ENCODE measurements at places on chromosomes 16 and 17. TPM values are rescaled to one million over a fixed set of nuclear protein-coding genes. Genes with fewer than 3 reads are reported as not detected.

GRCh38 chr17:292016-292415, 60.6 kb downstream of the RPH3AL start:
- H3K36me3 ChIP-seq = no peaks in the 10 kb centered on the region
- DNase-seq = no peak
- peaks cover 11% of the 10 kb centered on the region for H3K27me3 ChIP-seq
- no peaks in the 10 kb centered on the region for H3K4me1 ChIP-seq

Gene SOST
- total RNA-seq = not detected

DNA sequence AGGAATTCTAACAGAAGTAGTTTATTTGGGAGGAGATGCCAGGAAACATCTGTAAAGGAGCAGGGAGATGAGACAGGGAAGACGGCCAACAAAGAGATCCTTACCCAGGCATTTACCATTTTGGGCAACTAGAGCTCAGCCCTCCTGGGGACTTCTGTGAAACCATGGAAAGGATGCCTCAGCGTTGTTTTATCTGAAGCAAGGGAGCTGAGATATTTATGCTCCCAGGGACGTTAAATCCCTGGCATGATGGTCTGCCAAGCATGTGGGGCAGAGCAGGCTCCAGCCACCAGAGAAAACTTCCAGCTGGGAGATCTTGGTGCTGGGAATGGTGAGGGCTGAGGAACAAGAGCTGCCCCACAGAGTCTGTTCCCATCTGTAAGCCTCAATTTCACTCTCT, 114.8 kb upstream of the FOXF1 start:
- H3K27me3 ChIP-seq = peaks cover 3% of the 10 kb centered on the region
- no peaks in the 10 kb centered on the region for H3K4me1 ChIP-seq
- H3K4me3 ChIP-seq = no peak overlapping the region
- H3K27ac ChIP-seq = no peak overlapping the region
- no peak for DNase-seq

Gene RNF135
- total RNA-seq = 16.7 TPM

GRCh38 chr17:39706383-39706782, 6.5 kb downstream of the ERBB2 start:
- H3K36me3 ChIP-seq = no peaks in the 10 kb centered on the region
- H3K4me3 ChIP-seq = no peak overlapping the region
- H3K27me3 ChIP-seq = peaks cover 7% of the 10 kb centered on the region
- H3K4me1 ChIP-seq = peaks cover 17% of the 10 kb centered on the region
- H3K27ac ChIP-seq = no peak overlapping the region
- no peak for DNase-seq

DNA sequence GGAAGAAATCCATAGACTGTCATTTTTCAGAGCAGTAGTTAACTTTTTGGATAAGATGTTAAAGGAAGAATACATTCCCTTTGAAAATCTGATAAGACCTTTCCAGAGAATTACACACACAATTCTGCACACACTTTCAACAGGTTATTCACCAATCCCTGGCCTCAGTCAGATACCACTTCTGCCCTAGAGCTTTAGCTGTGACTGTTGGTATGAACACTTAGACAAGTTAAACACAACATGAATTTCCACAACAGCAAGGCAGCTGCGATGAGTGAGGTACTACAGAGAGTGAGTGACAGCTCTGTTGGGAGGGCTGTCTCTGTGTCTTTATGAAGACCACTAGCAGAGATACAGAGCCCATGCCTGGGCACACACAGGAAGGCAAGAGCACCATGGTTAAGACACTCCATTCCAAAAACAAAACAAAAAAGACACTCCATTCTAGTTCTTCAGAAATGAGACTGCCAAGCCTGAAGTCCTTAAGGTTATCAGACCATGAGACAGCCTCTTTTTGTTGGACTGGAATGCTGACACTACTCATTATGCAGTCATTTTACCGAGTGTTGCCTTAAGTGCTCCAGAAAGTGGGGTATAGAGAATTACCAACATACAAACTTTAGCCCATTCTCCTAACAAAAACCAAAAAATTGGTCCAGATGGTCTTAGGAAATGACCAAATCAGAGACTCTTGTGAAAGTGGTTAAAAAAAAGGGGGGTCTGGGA, 42.4 kb downstream of the TOM1L2 start:
- no peak overlapping the region for H3K27ac ChIP-seq
- no peaks in the 10 kb centered on the region for H3K27me3 ChIP-seq
- no peak for DNase-seq
- no peak overlapping the region for H3K4me3 ChIP-seq
- H3K36me3 ChIP-seq = peaks cover 2% of the 10 kb centered on the region
- peaks cover 2% of the 10 kb centered on the region for H3K4me1 ChIP-seq

All from activated B cell treated with CpG ODN at 0.5 μM for 24 hours (primary cell).